ENCODE measurements at places on chromosomes 1 and 21. TPM values are rescaled to one million over a fixed set of nuclear protein-coding genes. Genes with fewer than 3 reads are reported as not detected.

The VPS45 gene
- total RNA-seq, result 59.3 TPM

The LCE1F gene
- not detected for total RNA-seq

The PGLYRP3 gene
- 4.4 TPM for total RNA-seq

The FCMR gene
- 0.69 TPM for total RNA-seq

The ZZZ3 gene
- 80.3 TPM for total RNA-seq

- no peak for DNase-seq
These were observed 11.0 kb downstream of the GSTM5 start for GRCh38 chr1:109722908-109723691.

DNA sequence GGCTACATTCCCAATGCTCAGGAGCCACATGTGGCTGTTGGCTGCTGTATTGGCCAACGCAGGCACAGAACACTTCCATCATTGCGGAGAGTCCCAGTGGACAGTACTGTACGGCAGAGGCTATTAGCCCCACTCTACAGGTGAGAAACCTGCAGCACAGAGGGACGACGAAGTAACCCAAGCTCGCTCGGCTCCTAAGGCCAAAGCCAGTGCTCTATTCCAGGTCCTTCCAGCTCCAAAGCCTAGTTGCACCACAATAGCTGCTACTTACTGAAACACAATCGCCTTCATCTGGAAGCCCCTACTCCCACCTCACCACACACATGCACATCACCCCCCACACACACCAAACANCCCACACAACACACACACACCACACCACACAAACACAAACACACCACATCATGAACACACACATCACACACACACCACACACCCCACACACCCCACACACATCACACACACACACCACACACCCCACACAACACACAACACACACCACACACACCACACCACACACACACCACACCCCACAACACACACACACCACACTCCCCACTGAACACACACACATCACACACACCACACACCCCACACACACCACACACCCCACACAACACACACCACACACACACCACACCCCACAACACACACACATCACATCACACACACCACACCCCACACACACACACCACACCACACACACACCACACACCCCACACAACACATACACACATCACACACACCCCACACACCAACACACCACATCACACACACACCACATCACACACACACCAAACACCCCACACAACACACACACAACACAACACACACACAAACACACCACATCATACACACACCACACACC, 3.2 kb downstream of the LYPD8 start:
- no peak for DNase-seq
